Stimulated activated CD4-positive, alpha-beta T cell treated with anti-CD3 and anti-CD28 coated beads, Interleukin-15, amount 100 ng/mL, for 1 hour (primary cell): ENCODE measurements at places on chromosomes 7 and 10.

- DNase-seq, result no peak
These were observed 101.5 kb downstream of the MICALL2 start for GRCh38 chr7:1357601-1358271.

- peak; percentile 28 for DNase-seq
These were observed 117.3 kb downstream of the FAM53B start for GRCh38 chr10:124626759-124627380.

- no peak for DNase-seq
These were observed 101.2 kb downstream of the GRB10 start for GRCh38 chr7:50681432-50682045.

GRCh38 chr10:75159519-75159918 is 48.1 kb downstream of the SAMD8 start:
- DNase-seq, result no peak

- DNase-seq, result no peak
These were observed 13.7 kb downstream of the MOSPD3 start for GRCh38 chr7:100626055-100626454.

DNA sequence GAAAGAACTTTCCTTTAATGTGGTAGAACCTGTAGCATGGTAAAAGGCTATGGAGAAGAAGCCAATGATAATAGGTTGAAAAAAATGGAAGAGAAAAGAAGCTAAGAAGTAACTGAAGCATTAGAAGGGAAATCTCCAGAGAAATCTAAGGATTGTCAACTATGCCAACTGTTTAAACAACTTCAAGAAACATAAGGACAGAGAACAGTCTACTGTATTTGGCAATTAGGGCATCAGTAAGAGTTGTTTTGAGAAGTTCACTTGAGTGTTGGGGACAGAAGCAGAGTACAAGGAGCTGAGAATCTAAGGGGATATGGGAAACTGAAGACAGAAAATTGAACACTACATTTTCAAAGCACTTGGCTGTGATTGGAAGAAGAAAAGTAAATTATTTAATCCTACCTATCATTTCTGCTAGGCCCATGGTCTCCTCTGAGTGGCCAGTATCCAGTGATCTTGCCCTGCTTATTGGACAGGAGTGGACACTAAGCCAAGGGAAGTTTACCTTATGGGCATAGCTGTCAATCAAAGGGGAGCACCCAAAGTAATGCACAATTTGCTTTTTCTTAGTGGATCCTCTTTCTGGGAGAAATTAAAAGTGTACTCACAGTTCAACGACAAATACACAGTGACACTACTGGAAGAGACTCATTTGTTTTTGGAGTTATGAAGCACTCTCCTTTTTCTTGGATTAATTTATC is 56.4 kb upstream of the CCDC71L start:
- DNase-seq, result no peak

GRCh38 chr7:123849855-123850254 is 4.9 kb downstream of the HYAL4 start:
- no peak for DNase-seq

- DNase-seq, result no peak
These were observed 55.9 kb downstream of the DLD start for GRCh38 chr7:107946881-107947280.

- DNase-seq, result no peak
These were observed 4.1 kb downstream of the EMX2 start for GRCh38 chr10:117546581-117547015.

DNA sequence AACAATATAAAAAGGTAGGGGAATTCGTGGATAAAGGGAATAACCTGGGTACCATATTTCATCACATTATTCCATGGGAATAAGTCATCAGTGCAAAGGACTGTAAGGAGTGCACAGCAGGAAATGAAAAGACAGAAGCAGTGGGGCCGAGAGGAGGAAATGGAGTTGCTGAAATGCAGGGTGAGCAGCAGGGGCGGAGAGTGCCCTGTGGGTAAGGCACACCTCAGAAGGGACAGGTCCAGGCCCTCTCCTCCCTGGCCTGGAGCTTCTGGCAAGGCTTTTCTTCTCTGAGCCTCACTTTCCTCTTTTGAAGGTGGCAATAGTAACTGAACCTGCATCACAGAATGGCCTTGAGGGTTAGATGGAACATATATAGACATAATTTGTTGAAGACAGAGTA is 26.2 kb downstream of the IKZF1 start:
- no peak for DNase-seq

- no peak for DNase-seq
These were observed 65.0 kb downstream of the ANKRD7 start for GRCh38 chr7:118289476-118289875.

DNA sequence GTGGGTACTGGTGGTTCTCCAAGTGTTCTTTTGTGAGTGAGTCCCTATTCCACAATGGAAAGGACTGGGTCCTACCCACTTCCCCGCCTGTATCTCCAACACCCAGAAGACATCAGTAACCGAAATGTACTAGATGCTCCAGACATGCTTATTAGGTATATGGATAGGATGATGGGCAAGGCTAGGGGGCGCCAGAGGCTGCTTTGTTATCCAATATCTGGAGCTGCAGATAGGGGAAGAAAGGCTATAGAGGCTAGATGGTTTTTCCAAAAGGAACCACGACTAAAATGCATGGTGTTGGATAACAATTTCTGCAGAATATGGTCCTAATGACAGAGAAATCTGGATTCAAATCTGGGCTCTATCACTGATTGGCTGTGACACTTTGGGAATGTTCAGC is 56.2 kb upstream of the TM9SF3 start:
- no peak for DNase-seq

DNA sequence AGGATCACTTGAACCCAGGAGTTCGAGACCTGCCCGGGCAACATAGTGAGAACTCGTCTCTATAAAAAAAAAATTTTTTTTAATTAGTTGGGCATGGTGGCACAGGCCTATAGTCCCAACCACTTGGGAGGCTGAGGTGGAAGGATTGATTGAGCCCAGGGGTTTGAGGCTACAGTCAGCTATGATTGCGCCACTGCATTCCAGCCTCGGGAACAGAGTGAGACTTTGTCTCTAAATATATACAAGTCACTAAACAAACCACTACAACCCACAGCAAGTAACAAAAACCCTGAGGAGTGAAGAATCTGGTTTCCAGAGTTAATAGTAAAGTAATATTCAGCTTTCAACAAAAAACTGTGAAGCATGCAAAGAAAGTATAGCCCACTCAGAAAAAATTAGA is 32.7 kb upstream of the HHEX start:
- no peak for DNase-seq

GRCh38 chr7:1922870-1923236 is 252.8 kb downstream of the ELFN1 start:
- no peak for DNase-seq

GRCh38 chr7:128831994-128832879 is 2.0 kb downstream of the FLNC start:
- no peak for DNase-seq

DNA sequence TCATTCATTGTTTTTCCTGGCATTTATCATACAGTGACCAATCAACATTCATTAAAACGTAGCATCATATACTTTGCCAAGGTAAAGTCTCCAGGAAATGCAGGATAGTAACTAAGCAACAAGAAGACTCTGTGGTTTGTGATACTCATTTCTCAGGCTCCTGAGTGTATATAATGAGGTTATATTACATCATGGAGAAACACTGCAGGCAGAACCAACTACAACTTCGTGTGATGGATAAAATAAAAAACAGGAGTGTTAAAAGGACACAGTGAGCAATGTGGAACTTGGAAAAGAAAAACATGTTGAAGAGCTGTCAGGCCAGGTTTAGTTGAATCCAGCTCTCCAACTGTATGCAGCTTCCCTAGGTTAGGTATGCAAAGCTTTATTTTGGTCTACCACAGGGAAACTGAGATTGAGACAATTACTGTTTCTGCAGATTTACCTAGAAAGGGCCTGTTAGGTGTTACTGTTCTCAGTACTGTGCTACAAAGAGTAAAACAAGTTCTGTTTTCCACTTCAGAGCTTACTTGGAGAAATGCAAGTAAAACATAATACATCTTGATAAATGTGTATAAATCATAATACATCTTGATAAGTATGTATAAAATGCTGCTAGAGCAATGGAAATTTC is 7.8 kb upstream of the CCNY start:
- DNase-seq, result no peak

- no peak for DNase-seq
These were observed 151.5 kb downstream of the ANK3 start for GRCh38 chr10:60237977-60238758.

DNA sequence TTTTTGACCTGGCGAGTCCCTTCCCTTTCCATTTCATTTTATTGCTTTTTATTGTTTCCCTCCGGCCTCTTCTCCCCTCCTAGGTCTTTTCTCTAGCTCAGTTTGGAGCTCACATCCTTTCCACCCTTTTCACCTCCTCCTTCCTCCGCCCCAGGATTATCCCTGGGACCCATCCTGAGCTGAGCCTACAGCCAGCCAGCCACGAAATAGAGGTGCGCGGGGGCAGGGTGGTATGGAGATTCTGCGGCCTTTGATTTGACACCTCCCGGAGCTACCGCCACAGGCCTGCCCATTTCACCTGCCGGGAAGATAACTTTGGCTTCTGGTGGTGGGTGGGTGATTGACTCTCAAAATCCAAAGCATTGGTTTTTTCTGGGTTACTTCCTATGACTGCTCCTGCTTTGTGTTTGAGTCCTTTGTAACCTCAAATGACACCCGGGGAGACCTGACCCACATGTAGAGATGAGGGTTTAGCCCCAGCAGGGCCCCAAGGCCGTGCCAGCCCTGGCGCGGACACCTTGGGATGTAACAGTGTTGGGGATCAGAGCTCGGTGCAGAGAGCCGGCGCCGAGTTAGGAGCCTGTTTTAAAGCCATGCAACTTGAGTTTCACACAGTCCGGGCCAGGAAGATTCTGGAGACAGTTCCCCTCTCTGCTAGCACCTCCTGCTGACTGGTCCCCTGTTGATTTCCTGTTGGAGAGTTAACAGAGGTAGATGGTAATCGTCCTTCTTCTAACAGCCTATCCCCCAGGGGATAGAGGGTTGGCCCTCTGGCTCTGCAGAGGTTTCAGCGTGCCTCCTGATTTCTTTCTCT is 1.5 kb downstream of the DUSP5 start:
- no peak for DNase-seq

DNA sequence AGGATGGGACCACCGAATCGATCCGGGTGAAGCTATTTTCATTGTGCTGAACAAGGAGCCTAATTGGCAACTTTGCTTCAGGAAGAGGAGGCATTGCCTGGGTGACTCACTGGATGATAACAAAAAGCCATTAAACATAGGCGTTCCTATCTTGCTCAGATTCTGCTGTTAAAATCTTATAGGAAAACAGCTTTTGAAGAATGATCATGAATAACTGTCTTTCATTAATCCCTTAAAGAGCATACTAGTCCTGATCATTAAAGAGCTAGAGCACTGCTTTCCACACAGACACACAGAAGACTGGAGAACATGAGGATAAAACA is 174.2 kb upstream of the IMMP2L start:
- no peak for DNase-seq

- no peak for DNase-seq
These were observed 954 bp downstream of the FSCN3 start for GRCh38 chr7:127594490-127594889.

DNA sequence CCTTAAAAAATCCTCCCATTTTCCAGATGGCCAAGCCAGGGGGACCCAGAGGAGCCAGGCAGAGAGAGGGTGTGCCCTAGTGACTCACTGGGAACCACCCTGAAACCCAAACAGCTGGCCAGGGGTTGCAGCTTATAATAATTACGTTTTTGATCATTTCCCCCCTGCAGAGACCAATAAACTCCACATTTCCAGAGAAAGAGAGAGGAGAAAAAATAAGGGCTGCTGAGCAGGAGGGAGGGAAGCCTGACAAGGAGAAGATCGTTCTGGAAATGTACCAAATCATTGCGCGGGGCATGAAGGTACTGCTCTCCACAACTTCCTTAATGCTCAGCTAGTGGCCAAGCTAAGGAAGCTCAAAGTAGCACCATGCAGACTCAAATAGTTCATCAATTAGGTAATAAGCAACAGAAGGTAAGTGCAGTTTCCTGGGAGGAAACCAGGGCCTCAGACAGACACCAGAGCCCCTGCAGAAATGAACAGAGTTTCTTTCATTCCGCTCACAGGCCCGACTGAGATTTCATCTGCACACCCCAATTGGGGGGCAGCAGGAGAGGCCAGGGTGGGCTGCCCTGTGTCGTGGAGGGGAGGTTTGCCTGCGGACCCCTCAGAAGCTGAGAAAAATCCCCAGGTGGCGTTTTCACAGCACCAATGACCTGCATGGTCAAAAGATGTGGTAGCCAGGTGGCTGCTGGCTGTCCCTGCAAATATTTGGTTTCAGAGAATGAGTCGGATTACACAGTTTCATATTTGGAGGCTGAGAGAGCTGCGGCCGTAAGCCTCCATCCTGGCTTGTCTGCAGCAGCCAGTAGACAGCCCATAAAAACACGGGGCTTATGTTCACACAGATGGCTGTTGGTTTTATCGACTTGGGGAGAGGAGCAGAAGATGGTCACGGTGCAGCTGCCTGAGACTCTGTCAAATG is 153.2 kb upstream of the LYZL2 start:
- no peak for DNase-seq

DNA sequence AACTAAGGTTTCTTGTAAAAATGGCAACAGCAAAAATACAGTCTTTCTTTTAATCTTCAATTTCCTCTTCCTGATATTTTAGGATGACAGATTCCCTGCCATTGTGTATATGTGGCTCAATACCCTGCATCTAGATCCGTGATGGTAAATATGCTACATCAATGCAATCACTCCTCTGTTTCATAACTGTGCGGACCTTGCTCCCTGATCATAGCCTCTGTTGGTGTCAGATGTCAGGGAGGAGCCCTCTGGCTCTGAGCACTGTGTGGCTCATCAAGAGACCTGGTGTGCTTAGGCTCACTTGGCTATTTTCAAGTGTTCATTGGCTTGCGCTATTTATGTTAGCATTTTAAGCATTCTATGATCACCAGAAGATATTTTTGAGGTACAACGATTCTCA is 33.0 kb upstream of the AGR3 start:
- DNase-seq, result no peak

DNA sequence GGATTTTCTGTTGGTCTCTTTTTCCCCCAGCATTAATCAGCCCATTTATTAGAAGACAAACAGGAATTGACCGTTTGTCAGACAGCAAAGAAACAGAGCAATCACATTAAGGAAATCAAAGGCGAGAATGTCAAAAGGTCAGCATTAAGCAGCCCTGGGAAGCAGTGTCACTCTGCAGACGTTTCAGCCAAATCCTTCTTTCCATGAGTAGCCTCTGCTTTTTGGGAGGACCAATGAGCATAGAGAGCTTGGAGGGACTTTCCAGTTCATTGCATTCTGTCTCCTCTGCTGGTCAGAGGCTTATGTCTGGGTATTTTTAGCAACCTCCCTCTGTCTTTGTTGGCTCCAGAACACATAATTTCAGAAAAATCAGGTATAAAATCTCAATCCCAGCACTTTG is 481.4 kb downstream of the GALNT17 start:
- DNase-seq, result no peak

- DNase-seq, result no peak
These were observed 64.6 kb downstream of the PDE1C start for GRCh38 chr7:32005577-32005976.

- no peak for DNase-seq
These were observed 5.0 kb downstream of the ZRANB1 start for GRCh38 chr10:124946945-124947344.

GRCh38 chr7:102926783-102927140 is 14.0 kb downstream of the LRRC17 start:
- DNase-seq, result no peak

GRCh38 chr10:73413108-73413527 is 740 bp downstream of the ANXA7 start:
- no peak for DNase-seq
